NCI-H524 treated with DMSO at 0.1 percent for 48 hours (cell line): ENCODE measurements at places on chromosomes 12 and 14.
A peak's percentile ranks its signal among the peaks of the same experiment; 100 is the strongest.

DNA sequence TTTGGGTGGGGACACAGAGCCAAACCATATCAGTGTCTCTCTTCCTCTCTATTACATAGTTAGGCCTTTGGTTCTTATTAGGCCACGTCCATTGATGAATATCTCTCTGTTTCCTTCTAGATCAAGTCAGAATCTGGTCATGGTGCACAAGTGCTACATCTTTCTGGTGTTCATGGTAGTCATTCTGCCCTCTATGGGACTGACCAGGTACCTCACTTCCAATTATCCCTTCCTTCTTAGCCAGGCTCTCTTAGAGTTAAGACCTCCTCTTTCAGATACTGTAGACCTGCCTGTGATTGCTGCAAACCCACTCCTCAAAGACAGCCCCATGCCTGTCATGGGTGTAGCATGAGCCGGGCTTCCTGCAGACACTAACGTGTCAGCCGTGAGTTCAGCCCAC is 25.2 kb downstream of the NGB start:
- DNase-seq, result no peak

DNA sequence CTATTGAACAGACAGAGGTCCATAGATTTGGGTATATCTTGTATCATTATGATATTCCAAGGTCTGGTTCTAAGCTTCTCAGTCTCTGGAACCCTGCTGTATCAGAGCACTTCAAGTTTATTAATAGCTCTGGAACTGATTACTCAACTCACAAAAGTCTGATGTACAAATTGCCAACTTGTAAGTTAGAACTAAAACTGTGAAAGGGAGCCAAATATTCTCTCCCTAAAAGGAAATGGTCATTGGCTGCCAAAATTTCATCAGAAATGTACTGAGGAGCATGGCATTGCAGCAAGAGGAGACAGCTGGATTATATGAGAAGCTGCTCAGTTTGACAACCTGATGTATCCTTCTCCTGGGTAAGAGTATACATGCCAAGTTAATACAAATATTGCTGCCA is 828.8 kb upstream of the SEL1L start:
- no peak for DNase-seq

DNA sequence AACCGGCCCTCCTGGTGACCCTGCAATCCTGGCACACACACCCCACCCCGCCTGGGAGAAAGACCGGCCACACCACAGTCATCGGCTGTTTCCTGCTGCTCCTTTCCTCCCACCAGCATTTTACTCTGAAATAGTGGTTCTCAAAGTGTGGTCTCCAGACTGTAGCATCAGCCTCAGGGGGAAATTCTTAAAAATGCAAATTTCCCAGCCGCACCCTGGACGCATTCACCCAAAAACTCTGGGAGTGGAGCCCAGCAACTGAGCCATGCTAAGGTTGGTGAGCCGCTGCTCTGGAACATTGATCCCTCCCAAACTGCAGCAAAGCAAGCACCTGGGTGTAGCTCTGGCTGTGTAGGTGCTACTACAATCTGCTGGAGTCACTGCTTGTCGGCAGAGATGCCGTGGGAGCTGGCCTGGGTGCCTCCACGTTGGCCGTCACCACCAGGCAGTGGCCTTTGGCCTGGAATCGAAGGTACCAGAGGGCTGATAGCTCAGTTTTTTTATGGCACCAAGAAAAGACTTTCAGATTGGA is 38.4 kb upstream of the BCL2L14 start:
- no peak for DNase-seq

- no peak for DNase-seq
Measured at GRCh38 chr14:63986789-63987533, 134.2 kb downstream of the SYNE2 start.

DNA sequence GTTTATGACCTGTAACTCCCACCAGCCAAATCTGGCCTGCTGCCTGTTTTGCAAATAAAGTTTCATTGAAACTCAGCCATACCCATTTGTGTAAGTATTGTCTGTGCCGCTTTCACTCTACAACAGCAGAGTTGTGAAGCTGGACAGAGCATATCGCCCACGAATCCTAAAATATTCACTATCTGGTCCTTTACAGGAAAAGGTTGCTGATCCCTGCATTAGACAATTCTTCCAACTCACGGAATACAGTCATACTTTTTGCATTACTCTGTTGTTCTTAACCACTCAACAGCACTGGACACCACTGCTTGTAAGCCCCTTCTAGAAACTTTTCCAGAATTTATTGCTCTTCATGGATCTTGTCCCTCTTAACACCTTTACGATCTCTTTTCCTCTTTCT is 435.4 kb downstream of the EGLN3 start:
- DNase-seq, result no peak

DNA sequence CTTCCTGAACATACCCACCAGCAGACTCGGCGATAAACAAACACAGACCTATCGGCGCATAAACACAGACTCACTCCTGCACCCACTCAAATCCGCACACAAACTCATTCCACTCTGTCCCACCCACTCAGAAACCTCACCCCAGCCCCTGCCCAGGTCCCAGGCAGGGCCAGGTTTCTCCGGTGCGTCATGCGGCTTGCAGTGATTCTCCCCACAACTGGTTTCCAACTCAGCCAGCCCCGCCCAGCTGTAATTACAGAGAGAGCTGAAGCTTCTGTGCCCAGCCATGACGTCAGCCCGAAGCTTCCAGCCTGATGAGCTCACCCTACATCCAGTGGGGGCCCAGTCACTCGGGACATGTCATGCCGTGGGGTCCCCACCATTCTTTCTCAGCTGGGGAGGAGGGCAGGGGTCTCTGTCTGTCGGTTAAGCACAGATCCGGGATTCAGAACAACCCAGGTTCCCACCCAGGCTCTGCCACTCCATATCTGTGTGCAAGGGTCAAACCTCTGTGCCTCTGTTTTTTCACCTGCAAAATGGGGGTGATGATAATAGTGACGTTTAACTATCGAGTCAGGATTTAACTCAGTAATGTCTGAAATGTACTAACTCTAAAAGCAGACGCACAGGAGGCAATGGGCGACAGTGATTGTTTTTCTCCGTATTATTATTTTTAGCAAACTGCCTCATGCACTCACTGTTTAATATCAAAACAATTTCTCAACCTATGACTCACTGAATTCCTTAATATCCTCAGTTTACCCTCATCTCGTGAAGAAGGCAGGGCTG is 2.3 kb upstream of the HSPB8 start:
- DNase-seq, result no peak

GRCh38 chr12:109827566-109828550 is 5.3 kb downstream of the TRPV4 start:
- no peak for DNase-seq

GRCh38 chr12:31018106-31018789 is 55.4 kb upstream of the DDX11 start:
- no peak for DNase-seq

- DNase-seq, result no peak
Measured at GRCh38 chr12:13436696-13437391, 240.3 kb downstream of the EMP1 start.

DNA sequence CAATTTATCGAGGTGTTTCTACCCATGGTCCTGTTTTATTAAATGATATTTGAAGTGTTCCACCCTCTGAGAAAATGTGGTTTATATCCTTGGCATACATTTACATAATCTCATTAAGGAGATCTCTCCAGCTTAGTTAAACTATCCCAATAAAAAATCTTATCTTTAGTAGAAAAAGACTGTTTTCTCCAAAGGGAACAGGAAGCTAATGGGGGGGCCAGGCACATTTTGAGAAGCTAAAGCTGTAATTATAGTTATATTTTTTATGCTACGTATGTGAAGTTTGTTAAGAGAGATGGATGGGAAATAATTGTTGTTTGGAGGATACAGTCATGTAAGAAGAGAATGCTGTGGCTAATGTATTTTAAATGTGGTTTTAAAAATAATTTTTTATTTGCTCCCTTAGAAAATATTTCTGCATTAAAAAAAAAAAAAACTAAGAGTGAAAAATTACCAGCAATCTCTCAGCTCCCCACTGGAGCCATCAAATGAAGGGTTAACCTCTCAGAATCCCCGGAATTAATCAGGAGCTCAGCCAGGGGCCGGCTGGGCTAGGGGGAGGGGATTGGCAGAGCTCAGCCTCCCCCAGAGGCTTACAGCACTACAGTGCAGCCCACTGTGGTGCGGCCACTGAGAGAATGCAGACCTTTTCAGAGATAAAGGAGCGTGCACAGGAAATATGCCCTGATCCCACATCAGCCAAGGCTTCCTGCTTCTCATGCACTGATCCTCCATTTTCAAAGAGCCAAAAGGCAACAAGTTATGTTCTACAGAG is 185.8 kb downstream of the EGLN3 start:
- DNase-seq, result peak; percentile 68

- DNase-seq, result no peak
Measured at GRCh38 chr12:91009319-91009950, 4.7 kb upstream of the EPYC start.

DNA sequence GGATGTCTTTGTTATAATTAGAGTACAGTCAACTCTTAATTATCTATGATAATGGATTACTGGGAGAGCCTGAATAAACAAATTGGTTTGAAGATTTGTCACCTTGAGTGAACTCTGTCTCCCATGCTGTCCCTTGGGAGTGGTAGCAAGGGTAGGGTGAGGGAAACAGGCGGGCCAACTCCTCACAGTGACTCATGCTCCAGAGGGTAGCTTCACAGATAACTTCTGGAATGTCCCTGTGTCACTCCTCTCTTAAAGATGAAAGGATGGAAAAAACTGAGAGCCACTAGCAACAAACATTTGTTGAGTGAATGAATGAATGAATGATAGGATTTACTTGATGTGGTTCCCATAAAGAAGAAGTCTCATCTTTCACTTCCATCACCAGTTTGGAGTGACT is 53.5 kb downstream of the RASSF9 start:
- DNase-seq, result no peak

DNA sequence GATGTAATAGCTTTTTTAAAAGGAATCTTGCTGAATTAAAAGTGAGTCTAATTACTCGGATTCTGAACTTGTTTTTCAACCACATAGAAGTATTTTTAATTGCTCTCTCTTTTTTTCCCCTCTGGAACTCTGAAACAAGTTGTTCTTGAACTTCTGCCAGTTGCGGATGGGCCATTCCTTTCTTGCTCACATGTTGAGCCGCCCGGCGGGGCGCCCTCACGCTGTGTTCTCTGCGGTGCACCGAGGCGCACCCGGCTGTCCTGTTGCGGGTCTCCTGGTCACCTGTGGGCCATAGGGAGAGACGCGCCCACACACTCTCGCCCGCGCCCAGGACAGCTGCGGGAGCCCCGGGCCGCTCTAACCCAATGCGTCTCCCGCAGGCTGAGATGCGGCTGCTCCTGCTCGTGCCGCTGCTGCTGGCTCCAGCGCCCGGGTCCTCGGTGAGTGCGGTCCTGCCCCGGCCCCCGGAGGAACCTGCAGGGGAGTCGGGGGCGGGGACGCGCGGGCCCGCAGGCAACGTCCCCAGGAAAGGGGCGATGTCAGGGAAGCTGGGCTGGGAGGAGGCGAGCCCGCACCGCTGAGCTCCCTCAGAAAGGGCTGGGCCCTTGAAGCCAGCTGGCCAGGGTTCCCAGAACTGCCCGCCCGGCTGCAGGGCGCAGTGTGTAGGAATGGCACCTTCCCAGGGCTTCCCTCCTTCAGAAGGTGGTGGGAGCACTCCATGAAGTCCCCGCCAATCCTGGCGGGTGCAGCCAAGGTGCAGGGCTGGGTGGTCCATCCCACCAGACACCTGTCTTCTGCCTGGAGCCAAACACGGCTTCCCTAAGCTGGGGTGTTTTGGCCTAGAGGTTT is 2.3 kb downstream of the PAPLN start:
- no peak for DNase-seq

DNA sequence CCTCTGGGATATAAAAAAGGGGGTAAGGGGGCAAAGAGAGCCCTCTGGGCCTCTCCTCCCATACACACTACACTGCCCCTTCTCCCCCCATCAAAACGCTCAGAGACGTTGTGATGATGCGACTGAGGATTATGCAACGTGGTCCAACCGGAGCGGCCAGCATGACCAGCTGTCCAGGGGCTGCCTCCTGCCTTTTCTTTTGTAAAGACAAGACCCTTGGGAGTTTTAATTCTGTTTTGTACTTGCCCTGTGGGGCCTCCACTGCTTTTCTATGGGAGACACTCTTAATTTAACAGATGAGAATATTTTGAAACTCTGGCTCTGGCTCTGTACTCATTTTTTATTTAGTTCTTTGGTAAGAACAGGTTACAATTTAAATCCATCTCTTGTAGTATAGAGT is 7.2 kb downstream of the MBD6 start:
- DNase-seq, result no peak

GRCh38 chr12:78530100-78530765 is 334.3 kb upstream of the SYT1 start:
- DNase-seq, result no peak

GRCh38 chr12:14886271-14886670 is 617 bp upstream of the MGP start:
- DNase-seq, result no peak

DNA sequence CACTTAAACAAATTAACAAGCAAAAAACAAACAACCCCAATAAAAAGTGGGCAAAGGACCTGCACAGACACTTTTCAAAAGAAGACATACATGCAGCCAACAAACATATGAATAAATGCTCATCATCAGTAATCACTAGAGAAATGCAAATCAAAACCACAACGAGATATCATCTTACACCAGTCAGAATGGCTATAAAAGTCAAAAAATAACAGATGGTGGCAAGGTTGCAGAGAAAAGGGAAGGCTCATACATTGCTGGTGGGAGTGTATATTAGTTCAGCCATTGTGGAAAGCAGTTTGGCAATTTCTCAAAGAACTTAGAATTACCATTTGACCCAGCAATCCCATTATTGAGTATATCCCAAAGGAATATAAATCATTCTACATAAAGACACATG is 34.6 kb upstream of the NT5DC3 start:
- DNase-seq, result peak; percentile 14

DNA sequence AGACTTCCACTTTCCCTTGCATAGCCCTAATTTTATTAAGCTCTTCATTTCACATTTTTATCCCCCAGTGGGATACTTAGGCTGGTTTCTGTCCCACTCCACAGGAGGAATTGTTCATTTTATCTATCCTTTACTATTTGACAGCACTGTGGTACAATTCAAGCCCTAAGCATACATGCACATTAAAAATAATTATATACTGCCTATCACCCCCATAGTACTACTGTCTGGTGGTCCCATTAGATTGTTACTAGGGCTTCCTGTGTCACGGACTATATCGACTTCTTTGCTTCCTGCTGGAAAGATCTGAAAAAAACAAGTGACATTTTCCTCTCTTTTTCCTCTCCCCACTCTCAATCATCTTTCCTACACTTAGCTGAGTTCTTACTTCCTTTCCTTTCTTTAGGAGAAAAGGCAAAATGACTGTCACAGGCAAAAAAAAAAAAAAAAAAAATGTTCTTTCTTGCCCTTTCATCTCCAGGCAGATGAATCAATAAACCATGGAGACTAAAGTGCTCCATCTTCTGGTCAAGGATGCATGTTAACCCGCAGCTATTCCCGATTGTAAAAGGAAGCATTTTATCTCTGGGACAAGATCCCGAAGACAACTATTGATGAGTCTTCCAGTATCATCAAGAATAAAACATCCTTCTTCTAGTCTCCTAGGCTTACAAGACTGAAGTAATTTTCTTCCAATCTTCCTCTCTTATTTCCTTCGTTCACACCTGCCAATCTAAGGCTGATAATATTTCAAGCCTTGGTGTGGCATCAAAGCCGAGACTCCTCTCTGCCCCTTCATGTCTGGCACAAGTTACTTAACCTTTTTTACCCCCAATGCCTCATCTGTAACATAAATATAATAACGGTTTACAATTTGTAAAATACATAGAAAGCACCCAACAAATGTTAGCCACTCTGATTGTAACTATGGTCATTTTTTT is 94.4 kb upstream of the PLEKHG7 start:
- DNase-seq, result no peak
